ENCODE measurements at places on chromosomes 1 and 21.
A peak's percentile ranks its signal among the peaks of the same experiment; 100 is the strongest.

- DNase-seq: no peak
These were observed 51.1 kb upstream of the PRDX6 start for GRCh38 chr1:173426057-173426456.

DNA sequence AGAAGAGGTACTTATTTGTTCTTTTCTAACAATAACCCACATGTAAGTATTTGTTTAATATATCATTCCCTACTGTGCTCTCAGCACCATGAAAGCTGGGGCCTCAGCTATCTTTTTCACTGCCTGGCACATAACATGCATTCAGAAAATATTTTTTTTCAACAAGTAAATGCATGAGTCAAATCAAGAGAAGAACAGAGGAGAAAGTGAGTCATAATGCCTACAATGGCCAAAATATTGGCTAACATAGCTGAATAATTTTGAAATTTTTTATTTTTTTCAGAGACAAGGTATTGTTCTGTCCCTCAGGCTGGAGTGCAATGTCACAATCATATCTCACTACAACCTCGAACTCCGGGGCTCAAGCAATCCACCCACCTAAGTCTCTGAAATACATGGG is 252.2 kb upstream of the ADAMTS5 start:
- peak; percentile 75 for DNase-seq

DNA sequence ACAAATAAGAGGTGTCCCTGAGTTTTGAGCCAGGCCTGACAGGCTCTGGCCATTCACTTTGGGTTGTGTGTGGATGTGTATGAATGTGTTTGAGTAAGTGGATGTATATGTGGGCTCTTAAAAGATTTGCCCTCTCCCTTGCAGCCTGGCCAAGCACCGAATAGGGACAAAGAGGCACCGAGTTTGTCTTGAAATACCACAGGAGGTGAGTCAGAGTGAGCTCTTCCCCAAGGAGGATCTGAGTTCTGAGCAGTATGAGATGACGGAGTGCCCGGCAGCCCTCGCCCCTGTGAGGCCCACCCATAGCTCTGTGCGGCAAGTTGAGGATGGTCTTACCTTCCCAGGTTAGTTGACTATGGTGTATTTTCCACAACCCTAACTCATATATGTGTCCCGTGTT is 19.0 kb downstream of the KDM4A start:
- no peak for DNase-seq

- no peak for DNase-seq
These were observed 2.6 kb downstream of the RSPH1 start for GRCh38 chr21:42493109-42494060.

DNA sequence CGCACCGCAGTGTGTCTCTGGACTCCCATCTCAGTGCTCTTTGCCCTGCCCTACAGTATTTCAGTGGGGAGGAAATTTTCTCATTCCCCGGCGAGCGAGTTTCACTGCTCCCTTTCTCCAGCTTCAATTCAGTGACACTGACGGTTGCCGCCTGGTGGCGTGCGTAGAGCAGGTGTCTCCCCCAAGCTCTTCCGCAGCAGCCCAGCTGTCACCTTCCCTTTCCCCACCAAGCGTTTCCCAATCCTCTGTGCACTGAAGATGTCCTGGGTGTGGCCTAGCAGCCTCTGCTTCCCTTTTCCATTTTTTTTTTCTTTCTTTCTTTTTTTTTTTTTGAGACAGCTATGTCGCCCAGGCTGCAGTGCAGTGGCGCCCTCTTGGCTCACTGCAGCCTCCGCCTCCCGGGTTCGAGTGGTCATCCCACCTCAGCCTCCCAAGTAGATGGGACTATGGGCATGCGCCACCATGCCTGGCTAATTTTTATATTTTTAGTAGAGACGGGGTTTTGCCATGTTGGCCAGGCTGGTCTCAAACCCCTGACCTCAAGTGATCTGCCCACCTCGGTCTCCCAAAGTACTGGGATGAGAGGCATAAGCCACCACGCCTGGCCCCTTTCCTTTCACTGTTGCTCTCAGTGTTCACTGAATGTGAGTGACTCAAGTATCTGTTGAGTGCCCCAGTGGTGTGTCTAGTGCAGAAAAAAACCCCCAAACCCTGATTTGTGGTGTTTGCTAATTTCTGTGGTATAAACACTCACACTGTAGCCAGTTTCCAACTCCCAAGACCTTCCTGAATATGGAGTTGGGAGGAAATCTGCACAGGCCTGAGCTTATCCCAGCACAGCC is 30.1 kb downstream of the TNFRSF1B start:
- DNase-seq: no peak

- no peak for DNase-seq
These were observed 120.7 kb downstream of the CRB1 start for GRCh38 chr1:197388801-197389200.

- peak; percentile 8 for DNase-seq
These were observed 133.0 kb downstream of the URB2 start for GRCh38 chr1:229759037-229759435.

DNA sequence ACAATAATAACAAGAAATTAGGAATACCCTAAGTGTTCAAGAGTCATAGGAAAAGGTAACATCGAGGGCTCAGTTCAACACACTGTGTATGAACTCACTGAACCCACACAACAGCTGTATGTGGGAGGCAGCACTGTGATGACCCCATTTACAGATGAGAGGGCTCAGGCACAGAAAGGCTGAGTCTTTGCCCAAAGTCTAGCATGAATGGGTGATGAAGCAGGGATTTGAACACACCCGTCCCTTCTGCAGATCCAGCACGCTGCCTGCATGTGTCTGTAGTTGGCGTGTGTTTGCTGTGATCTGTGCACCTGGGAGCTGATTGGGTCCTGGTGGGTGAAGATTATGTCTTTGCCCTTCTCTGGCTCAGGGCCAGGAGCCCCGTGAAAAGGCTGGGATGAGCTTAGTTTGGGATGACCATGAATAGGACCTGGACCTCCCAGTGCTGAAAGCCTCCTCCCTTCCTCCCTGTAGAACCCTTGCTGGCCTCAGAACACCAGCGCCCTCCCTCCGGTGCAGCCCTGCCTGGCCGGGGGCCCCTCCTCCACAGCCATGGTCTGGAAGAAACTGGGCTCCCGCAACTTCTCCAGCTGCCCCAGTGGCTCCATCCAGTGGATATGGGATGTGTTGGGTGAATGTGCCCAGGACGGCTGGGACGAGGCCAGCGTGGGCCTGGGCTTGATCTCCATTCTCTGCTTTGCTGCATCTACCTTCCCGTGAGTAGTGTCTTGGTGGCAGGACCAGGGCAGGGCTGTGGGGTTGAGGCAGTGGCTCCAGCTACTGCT is 5.2 kb downstream of the SLC66A1 start:
- DNase-seq: no peak

DNA sequence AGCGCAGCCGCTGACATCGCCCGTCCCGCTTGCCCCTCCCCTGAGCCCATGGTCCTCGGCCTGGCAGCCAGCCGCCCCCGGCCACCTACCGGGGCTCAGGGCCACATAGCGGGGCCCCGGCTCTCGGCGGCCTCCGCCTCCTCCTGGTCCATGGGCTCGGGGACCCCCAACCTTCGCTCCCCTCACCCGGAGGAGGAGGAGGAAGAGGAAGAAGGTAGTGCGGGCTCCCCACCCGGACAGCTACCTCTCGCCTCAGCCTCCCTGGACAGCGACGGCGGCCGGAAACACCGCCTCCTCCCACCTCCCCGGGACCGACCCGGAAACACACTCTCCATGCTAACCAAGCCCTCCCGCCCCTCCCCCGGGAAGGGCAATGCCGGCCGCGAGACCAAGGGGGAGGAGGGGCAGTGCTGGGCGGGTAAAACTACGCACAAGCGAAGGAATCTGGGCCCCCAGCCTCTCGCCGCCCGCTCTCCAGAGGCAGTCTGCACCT is at the start of gene KIAA0319L:
Gene KIAA0319L (minus strand): TSS at position 286 of the 493 bp plus-strand sequence. CDS start 2,912 bp downstream, outside the sequence.
- DNase-seq: no peak

GRCh38 chr1:212463565-212464285 is 31.0 kb downstream of the NENF start:
- DNase-seq: no peak

GRCh38 chr1:198912046-198912445 is 273.2 kb downstream of the PTPRC start:
- DNase-seq: no peak

GRCh38 chr21:44090325-44090724 is 16.9 kb upstream of the PWP2 start:
- no peak for DNase-seq

GRCh38 chr1:169119405-169119804 is 12.9 kb downstream of the ATP1B1 start:
- no peak for DNase-seq

- DNase-seq: no peak
These were observed 200.4 kb upstream of the FGGY start for GRCh38 chr1:59096501-59096900.

- no peak for DNase-seq
These were observed 142.6 kb upstream of the CTTNBP2NL start for GRCh38 chr1:112253366-112253765.

GRCh38 chr1:152495066-152495675 is 15.4 kb upstream of the LCE5A start:
- DNase-seq: no peak

- no peak for DNase-seq
These were observed 64.1 kb upstream of the TMEM51 start for GRCh38 chr1:15089258-15089992.

GRCh38 chr1:229129301-229130027 is 141.4 kb upstream of the RAB4A start:
- DNase-seq: no peak

DNA sequence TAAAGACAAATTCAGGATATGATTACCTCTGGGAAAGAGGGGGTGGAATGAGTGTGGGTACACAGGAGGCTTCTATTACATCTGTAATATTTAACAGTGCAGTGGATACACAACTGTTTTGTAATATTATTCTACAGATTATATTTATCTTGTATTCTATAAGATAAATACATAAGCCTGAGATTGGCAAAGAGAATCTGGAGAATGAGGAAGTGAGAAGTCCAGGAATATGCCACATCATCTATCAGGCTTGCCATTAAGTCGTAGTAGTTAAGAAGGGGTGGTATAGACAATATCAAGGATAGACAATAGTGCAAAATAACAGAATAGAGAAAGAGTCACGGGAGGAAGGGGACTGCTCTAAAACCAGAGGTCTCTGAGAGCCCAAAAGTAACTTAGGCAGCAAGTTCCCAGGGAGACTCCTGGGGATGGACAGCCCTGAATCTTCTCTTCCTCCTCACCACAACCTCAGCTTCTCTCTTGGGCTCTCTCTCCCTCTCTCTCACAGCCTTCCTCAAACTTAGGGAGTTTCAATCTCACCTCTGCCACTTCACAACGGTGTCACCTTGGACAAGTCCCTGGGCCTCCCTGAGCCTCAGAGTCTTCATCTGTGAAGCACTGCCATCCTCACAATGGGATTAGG is 14.0 kb upstream of the PTAFR start:
- DNase-seq: no peak

- no peak for DNase-seq
These were observed 32.1 kb downstream of the TMEM51 start for GRCh38 chr1:15185617-15186016.
